ENCODE measurements at places on chromosomes 16 and 17.

DNA sequence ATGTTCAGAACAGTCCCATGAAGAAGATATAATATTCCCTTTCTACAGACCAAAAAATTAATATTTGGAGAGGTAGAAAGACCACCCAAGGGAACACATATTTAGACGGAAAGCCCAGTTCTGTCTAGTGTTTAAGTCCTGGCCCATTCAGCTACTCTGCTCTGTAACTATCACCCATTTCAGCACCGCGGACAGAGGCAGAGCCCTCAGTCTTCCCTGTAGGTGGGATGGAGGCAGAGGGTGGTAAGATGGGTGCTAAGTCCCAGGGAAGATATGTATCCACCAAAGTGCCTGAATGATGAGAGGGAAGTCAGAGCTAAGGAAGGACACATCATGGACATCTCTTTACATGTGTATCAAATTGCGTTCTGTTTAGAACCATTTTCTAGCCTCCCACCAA lies 27.8 kb upstream of the C16orf78 start:
- DNase-seq, result no peak

DNA sequence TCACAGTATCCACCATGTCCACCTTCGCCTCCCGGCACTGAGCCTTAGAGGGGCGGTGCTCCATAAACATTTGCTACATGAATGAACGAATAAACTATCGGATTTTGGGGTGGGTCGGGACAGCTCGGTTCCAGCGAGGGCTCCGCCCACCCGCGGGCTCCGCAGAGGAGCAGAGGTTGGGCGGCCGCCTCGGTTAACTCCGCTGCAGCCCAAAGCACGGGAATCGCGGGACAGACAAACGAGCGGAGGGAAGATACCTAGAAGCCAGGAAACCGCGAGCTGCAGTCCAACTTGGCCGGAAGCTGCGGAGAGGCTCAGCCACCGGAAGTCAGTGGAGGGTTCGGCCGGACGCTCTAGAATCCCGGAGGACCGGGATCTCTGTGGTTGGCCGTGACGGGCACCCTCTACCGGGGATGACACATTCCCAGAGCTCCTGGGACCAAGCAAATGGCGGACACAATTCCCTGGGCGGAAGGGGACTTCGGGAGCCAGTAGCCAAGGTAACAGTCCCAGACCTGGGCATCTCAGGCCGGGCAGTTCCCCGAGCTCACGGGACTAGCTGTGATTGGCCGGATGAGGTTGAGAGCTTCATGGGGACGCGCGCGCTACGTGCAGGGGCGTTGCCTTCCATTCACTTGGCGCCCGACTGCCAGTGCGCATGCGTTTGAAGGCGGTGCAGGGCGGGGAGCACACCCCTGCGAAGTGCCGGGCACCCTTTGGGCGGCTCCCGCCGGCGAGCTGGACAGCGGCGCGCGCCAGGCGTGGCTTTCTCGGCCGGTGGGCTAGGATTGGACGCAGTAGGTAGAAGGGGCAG lies 489 bp upstream of the MAPK7 start:
- peak; percentile 92 for DNase-seq

DNA sequence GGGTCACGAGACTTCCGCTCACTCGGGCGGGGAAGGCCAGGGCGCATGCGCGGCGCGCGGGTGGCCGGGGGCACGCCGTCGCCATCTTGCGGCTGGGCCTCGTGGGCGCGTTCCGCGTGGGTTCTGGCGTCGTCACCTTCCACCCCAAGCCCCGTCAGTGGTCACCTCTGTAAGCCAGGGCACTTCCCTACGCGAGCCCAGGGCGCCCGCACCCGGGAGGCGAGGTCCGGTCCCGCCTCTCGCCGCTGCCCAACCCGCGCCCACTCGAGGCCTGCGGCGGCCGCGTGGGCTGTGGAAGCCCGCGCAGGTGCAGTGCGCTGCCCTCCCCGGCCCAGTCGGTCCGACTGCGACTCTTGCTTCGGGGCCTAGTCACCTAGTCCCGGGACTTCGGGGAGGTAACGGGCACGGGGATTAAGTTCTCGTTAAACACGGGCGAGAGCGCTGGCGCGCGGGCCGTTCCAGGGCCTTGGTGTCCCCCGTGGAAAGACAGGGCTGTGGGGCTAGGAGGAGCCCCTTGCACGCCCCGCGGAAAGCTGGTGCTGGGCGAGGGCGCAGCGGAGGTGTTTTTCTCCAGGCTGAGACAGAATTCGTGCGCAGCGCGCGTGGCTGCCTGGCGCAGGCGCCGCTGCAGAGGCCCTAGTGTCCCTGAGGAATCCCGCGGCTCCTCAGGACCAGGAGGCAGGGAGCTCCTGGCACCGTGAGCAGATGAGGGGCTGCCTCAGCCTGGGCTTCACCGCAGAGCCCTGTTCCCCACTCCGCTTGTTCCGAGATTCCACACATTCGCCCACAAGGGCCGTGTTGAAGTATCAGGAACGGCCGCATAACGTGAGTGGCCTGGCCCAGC lies 472 bp upstream of the ARHGDIA start:
- peak; percentile 39 for DNase-seq

DNA sequence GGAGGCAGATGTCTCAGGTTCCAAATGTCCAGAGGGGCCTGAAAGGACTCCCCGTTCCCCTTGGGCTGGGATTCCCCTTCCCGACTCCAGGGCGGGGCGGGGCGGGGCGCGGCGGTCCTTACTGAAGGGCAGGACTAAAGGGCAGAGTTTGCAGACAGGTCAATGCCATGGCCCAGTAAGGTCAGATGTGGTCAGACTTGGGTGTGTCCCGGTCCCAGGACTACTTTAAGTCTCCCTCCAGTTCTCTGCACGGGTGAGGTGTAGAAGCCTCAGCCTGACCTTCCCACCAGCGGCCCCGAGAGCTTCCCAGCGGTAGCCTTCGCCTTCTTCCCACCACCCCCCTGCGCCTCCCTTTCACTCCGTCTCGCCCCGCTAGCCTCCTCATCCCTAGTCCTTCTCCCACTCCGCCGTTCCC lies 532 bp downstream of the KDM6B start:
- no peak for DNase-seq

DNA sequence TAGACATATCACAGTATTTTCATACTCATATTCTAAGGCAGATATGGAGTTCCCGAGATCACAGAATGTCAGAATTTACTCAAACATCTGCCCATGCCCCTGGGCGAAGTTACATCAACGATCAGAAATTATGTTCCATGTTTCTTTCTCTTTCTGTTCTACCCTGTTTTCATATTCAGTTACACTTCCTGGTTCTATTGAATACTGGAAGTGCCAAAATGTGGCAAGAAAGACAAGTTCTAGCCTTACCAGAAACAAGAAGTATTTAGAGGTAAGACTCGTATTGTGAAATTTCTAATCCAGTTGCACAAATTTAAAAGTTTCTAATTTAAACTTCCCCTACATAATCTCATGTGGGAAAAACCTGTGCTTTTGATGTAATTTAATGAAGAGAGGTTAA lies 36.1 kb downstream of the KCNJ2 start:
- DNase-seq, result no peak

All from kidney epithelial cell (primary cell).